Posterior cingulate gyrus (tissue), 11 donors: ENCODE measurements at places on chromosomes 3 and 15.
A peak's percentile ranks its signal among the peaks of the same experiment; 100 is the strongest.

- no peak for DNase-seq
These were observed 4.7 kb downstream of the PXYLP1 start for GRCh38 chr3:141236361-141236760.

GRCh38 chr3:195900436-195901355, 7.7 kb downstream of the TNK2 start:
- DNase-seq: peak; percentile 87

DNA sequence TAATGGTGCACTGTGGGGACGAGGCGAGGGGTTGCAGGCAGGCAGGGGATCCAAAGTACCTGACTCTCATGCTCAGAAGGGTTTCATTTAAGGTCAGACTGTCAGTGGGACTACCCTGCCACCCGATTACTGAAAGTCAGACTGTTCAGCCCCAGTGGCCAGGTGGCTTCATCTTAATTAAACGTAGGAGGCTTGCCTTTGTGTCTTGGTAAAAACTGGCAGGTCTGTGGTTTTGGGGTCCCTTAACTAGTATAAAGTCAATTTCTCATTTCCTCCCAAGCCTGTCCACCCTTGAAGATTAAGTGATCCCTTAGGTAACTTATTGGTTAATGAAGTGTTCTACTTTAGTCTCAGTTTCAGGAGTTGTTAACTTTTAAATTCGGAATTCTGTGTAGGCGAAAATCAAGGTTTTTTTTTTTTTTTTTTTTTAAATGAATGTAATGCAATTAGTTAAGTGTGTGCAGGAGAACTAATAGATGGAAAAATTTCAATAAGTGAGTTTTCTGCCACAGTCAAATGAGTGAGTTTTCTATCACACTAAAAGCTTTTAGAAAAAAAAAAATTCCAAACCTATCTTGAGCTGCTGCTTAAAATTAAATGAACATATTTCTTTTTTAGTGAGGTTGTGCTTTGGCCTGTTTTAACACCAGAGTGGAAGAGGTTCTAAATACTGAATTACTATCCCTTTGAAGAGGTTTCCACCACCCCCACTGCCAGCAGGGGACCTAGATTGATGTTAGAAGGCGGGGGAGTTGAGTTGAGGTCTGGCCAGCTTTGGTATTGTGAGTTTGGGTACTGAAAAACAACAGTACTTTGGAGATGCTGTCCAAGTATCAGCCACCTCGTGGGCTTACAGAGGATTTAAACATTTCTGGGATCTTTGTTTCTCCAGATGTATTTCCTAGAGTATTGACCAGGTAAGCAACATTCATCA, 15.2 kb downstream of the ITPR1 start:
- DNase-seq: no peak

DNA sequence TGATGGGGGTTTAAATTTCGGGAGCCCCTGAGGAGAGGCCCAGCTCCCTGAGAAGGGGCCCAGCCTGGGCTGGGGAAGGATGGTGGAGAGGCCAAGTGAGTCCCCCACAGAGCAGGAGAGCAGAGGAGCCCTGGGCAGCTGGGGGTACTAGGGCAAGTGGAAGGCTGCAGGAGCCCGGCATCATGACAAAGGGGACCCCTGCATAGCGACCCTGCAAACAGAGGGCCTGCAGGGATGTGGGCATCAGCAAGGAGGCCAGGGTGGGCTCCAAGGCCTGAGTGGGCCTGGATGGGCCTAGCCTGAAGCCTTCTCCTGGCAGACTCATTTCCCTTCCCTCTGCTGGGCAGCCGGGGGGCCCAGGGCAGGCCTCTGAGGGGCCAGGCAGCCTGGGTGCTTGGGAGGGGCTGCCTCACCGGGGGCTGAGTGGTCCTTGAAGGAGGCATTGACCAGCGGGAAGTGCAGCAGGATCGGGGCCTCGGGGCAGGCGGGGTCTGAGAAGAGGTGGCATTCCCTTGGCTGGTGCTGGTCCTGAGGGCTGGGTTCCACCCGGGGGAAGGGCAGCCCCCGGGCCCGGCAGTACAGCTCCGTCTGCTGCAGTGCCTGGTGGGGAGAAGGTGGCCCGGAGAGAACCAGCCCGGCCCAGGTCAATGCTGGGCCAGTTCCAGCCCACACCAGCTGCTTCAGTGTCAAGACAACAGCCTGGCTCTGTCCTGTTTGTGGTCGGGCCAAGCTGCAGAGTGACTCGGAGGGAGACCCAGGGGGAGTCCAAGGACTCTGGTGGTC, 24.7 kb downstream of the PLA2G4D start:
- DNase-seq: no peak

DNA sequence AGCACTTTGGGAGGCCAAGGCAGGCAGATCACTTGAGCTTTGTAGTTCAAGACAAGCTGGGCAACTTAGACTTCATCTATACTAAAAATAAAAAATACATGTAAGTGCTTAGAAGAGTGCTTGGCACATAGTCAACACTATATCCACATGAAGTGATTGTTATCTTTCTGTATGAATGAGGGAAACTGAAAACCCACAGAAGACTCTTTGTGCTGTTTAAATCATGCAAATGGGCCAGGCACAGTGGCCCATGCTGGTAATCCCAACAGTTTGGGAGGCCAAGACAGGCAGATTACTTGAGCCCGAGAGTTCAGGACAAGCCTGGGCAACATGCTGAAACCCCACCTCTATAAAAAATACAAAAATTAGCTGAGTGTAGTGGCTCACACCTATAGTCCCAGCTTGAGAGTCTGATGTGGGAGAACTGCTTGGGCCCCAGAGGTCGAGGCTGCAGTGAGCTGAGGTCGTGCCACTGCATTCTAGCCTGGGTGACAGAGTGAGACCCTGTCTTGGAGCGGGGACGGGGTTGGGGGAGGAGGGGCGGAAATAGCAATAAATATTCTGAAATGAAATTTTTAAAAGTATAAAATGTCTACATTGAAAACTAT, 129.7 kb downstream of the NR2E3 start:
- DNase-seq: no peak
